Activated naive CD8-positive, alpha-beta T cell treated with anti-CD3 and anti-CD28 coated beads for 36 hours (primary cell): ENCODE measurements at places on chromosomes 1 and 21. TPM values are rescaled to one million over a fixed set of nuclear protein-coding genes. Genes with fewer than 3 reads are reported as not detected.
A peak's percentile ranks its signal among the peaks of the same experiment; 100 is the strongest.

GRCh38 chr1:90007979-90008404, 13.1 kb downstream of the ZNF326 start:
- peaks cover 17% of the 10 kb centered on the region for H3K4me1 ChIP-seq
- no peak for DNase-seq
- H3K27ac ChIP-seq = no peak overlapping the region
- no peaks in the 10 kb centered on the region for H3K27me3 ChIP-seq

DNA sequence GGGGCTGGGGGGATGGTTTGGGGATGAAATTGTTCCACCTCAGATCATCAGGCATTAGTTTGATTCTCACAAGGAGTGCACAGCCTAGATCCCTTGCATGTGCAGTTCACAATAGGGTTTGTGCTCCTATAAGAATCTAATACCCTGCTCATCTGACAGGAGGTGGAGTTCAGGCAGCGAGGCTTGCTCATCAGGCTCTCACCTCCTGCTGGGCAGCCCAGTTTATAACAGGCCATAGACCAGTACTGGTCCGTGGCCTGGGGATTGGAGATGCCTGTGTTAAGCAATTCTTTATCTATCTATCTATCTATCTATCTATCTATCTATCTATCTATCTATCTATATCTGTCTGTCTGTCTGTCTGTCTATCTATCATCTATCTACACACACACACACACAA, 525.3 kb upstream of the DAB1 start:
- no peak overlapping the region for H3K27ac ChIP-seq
- DNase-seq = no peak
- peaks cover 6% of the 10 kb centered on the region for H3K27me3 ChIP-seq
- H3K4me1 ChIP-seq = no peaks in the 10 kb centered on the region

DNA sequence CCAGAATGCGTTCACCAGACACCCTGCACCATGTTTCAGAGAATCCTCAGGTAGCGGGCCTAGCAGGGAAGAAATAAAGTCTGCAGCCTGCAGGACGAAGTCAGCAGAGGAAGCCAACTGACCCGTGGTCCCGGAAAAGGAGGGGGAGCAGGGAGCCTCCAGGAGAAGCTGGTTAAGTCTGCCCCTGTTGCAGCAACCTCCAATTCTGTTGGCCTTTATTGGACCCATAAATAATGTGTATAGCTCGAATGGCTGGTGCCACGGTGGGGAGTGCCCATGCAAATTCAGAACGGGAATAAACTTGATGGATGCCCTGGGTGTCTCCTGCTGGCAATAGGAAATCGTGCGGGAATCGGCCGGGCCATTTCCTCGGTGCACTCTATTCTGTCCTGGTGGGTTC, 254.1 kb downstream of the AJAP1 start:
- no peak overlapping the region for H3K4me3 ChIP-seq
- H3K36me3 ChIP-seq = peaks cover 1% of the 10 kb centered on the region
- peaks cover under 1% of the 10 kb centered on the region for H3K4me1 ChIP-seq
- DNase-seq = no peak

DNA sequence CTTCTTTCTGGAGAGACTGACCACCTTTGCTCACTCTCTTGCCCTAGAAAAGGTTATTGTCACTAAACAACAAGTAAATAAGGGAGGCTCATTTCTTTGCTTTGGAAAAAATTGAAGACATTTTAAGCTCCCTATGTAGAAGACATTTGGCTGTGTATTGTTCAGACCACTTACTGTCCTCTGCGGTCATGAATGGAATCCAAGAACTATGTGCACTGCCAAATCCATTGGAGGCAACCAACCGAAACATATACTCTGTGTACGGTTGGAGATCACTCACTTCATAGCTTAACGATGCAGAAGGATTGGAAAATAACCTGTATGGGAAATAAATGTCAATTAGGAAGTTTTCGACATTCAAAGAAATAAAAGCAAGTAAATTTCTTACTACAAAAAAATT, 332.8 kb downstream of the KCTD3 start:
- H3K4me1 ChIP-seq = no peaks in the 10 kb centered on the region
- no peaks in the 10 kb centered on the region for H3K36me3 ChIP-seq
- no peaks in the 10 kb centered on the region for H3K27me3 ChIP-seq
- H3K27ac ChIP-seq = no peak overlapping the region

DNA sequence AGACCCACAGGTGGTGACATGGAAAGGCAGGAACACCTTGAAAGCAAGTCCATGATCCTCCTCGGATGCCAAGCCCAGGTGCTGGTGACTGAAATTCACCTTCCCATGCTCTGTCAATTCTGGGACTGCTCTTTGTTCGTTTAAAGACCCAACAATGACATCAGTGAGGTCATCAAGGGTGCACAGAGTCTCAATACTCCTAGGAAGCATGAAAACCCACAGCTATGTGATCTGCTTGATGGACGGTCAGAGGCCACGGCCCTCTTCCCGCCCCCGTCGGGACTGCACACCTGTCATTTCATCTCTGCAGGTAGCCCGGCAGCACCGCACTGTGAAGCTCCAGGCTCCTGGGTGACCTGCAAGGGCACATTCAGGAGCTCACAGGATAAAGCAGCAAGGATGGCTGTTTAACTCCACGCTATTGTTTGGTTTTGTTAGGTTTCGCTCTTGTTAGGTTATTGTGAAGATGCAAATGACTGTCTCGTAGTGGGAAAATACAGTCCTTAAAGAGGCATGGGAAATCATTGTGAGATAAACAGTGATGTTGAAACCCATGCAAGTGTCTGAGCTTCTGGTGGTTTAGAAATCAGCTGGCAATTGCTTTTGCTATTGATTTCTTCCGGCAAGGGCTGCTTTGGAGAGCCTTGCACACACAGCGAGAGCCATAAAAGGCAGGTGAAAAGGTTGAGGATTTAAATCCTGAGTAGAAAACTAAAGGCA, 124.8 kb upstream of the AJAP1 start:
- peaks cover 5% of the 10 kb centered on the region for H3K27me3 ChIP-seq
- H3K4me3 ChIP-seq = no peak overlapping the region
- H3K4me1 ChIP-seq = no peaks in the 10 kb centered on the region
- no peak for DNase-seq

DNA sequence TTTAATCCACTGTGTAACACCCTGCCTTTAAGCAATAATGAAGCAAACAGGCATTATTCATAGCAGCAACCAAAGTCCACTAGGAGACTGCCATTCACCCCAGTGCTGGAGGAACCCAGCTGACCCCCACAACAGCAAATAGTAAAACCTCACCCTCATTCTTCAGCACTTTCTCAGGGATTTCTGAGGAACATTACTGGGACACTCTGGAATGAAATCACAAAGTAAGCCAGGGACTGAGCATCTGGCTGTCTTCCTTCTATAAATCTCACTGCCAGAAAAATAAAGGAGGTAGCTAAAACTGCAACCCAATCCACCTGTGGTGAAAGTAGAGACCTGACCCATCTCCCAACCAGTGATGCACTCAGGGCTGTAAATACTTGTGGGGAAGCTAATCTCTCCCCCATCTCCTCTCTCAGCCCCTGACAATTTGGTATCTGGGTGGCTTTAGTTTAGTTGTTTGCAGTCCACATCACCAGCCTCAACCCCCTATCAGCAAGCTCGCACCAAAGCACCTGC, 47.1 kb downstream of the COL6A1 start:
- H3K4me1 ChIP-seq = peaks cover 14% of the 10 kb centered on the region
- peaks cover 6% of the 10 kb centered on the region for H3K27me3 ChIP-seq

GRCh38 chr1:84253891-84254290, 47.6 kb upstream of the SAMD13 start:
- no peak overlapping the region for H3K4me3 ChIP-seq
- H3K27me3 ChIP-seq = no peaks in the 10 kb centered on the region
- no peak overlapping the region for H3K27ac ChIP-seq
- no peaks in the 10 kb centered on the region for H3K4me1 ChIP-seq

DNA sequence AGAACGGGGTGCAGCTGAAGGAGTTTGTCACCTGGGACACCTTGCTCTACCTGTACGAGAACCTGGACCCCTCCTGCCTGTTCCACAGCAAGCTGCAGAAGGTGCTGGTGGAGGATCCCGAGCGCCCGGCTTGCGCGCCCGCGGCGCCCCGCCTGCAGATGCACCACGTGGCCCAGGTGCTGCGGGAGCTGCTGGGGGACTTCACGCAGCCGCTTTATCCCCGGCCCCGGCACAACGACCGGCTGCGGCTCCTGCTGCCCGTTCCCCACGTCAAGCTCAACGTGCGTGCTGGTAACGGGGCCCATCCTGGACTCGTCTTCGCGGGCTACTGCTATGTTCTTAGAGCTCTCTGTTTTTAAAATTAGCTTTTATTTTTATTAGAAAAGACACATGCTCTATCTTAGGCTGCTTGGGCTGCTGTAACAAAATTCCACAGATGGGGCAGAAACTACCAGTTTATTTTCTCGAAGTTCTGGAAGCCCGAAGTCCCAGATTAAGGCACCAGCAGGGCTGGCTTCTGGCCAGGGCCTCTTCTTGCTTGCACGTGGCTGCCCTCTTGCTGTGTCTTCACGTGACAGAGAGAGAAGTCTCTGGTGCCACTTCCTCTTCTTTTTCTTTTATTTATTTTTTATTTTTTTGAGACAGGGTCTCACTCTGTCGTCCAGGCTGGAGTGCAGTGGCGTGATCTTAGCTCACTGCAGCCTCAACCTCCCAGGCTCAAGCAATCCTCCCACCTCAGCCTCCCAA, 38.1 kb downstream of the TRPM2 start:
- no peak overlapping the region for H3K4me3 ChIP-seq
- no peaks in the 10 kb centered on the region for H3K36me3 ChIP-seq
- no peaks in the 10 kb centered on the region for H3K27me3 ChIP-seq
- DNase-seq = no peak
- H3K4me1 ChIP-seq = no peaks in the 10 kb centered on the region
- H3K27ac ChIP-seq = no peak overlapping the region

GRCh38 chr1:12208764-12209494, 20.9 kb upstream of the VPS13D start:
- peaks cover 52% of the 10 kb centered on the region for H3K4me1 ChIP-seq
- peak overlapping the region; percentile 26 for H3K27ac ChIP-seq
- no peaks in the 10 kb centered on the region for H3K27me3 ChIP-seq

DNA sequence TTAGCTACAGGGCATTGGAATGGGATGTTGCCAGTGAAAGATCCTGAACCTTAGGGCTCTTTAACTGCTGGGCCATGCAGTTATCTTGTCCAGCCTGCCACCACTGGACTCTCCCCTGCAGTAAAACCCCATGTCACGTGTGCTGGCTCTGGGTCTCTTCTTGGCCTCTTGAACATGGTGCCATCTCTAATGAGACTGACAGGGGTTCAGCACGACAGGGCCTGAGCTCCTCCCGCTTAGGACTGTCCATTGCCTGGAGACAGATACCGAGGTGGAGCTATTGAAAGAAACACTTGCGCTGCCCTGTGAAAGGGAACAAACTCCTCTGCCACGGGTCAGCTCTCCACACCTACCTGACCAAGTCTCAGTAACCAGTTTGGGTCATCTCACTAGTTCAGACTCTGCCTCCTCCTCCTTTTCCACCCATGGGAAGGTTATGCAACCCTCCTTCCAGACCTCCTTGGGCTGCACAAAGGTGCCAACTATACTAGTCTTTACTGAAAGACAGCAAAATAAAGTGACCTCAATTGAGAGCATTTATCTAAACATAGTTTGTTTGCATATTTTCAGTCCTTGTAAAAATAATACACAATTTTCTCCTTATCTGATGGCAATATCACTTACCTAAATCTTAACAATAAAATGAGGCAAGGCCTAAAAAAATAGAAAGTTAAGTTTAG, 66.0 kb downstream of the GNG12 start:
- H3K4me1 ChIP-seq = peaks cover 38% of the 10 kb centered on the region
- no peak overlapping the region for H3K27ac ChIP-seq
- H3K4me3 ChIP-seq = no peak overlapping the region
- no peak for DNase-seq

GRCh38 chr1:20717452-20718342, at the start of gene KIF17:
Gene KIF17 (minus strand): TSS chr1:20718007. CDS start chr1:20717706, 301 bp downstream.
- DNase-seq = peak; percentile 69
- peaks cover 39% of the 10 kb centered on the region for H3K27me3 ChIP-seq
- H3K4me1 ChIP-seq = no peaks in the 10 kb centered on the region
- no peak within 1 kb of the TSS for H3K27ac ChIP-seq
- H3K4me3 ChIP-seq = peak within 1 kb of the TSS; percentile 50

GRCh38 chr21:42195378-42196031, 23.4 kb upstream of the ABCG1 start:
- H3K4me1 ChIP-seq = peaks cover 64% of the 10 kb centered on the region
- DNase-seq = no peak
- H3K36me3 ChIP-seq = no peaks in the 10 kb centered on the region
- no peak overlapping the region for H3K4me3 ChIP-seq

DNA sequence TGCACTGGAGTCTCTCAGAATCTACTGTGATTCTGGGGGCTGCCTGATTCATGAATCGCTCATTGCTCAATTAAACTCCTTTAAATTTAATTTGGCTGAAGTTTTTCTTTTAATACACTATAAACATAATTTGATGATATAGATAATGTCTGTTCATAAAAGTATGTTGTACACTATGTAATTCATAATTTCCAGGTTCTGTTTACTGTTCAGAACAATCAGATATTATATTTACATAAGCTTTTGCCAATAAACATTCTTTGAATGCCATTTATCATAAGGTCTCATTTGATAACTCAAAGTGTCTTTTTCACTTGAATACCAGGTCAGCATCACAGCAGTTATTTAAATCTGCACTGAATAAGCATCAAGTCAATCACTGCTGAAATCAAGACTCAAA, 39.6 kb downstream of the PIGK start:
- no peaks in the 10 kb centered on the region for H3K27me3 ChIP-seq
- DNase-seq = no peak
- H3K27ac ChIP-seq = no peak overlapping the region
- no peak overlapping the region for H3K4me3 ChIP-seq

DNA sequence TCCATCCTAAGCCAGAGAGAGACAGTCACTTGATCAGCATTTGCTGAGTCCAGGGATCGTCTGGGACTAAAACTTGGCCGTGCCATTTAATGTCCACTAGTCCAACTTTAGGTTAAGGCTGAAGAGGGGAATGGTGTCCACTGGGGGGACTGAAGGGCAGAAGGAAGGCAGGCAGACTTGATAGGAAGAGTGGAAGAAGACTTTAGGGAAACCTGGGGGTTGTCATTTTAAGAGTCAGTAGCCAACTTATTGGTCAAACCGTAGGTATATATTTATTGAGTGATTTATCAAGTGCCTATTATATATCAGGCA, 1.3 kb upstream of the LMOD1 start:
- H3K4me1 ChIP-seq = peaks cover 6% of the 10 kb centered on the region
- H3K27me3 ChIP-seq = peaks cover 49% of the 10 kb centered on the region
- H3K36me3 ChIP-seq = no peaks in the 10 kb centered on the region
- H3K4me3 ChIP-seq = no peak overlapping the region

DNA sequence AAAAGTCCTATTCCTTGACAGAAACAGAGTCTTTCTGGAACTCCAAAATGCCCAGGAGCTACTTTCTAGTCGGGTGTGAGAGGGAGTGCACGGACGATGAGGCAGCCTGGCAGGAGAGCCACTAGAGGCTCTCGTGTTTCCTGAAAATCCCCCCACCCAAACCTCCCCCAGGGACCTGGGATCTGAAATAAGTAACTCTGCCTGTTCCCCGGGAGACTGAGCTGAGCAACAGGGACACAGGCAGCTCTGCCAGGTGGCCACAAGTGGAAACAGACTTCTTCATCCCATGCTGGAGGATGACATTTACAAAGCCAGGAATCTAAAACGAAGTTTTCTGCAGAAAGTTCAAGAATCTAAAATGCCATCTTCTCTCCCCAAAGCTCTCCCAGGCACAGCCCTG, 77.1 kb downstream of the ITPKB start:
- H3K27me3 ChIP-seq = no peaks in the 10 kb centered on the region
- DNase-seq = no peak
- H3K4me3 ChIP-seq = peak overlapping the region; percentile 32
- peaks cover 22% of the 10 kb centered on the region for H3K36me3 ChIP-seq
- H3K27ac ChIP-seq = peak overlapping the region; percentile 93

Gene DCDC2B
- total RNA-seq = not detected

Gene FAM72B
- 26.9 TPM for total RNA-seq

Gene LDLRAD2
- total RNA-seq = 0.22 TPM

Gene SH3BGR
- 4.7 TPM for total RNA-seq

Gene RIMKLA
- 6.3 TPM for total RNA-seq
